ENCODE measurements at places on chromosomes 16 and 17. TPM values are rescaled to one million over a fixed set of nuclear protein-coding genes. Genes with fewer than 3 reads are reported as not detected.

- no peak overlapping the region for H3K4me3 ChIP-seq
- DNase-seq = no peak
- no peaks in the 10 kb centered on the region for H3K4me1 ChIP-seq
- no peaks in the 10 kb centered on the region for H3K27me3 ChIP-seq
- no peak overlapping the region for H3K27ac ChIP-seq
- H3K36me3 ChIP-seq = no peaks in the 10 kb centered on the region
Observed at GRCh38 chr17:58595194-58595792, 80.9 kb upstream of the MTMR4 start.

ITGB4 gene
- total RNA-seq = 1.4 TPM

GRCh38 chr16:964356-965035, 6.3 kb downstream of the LMF1 start:
- no peak for DNase-seq
- peaks cover 30% of the 10 kb centered on the region for H3K4me1 ChIP-seq
- peaks cover 33% of the 10 kb centered on the region for H3K36me3 ChIP-seq
- peaks cover 2% of the 10 kb centered on the region for H3K27me3 ChIP-seq

DNA sequence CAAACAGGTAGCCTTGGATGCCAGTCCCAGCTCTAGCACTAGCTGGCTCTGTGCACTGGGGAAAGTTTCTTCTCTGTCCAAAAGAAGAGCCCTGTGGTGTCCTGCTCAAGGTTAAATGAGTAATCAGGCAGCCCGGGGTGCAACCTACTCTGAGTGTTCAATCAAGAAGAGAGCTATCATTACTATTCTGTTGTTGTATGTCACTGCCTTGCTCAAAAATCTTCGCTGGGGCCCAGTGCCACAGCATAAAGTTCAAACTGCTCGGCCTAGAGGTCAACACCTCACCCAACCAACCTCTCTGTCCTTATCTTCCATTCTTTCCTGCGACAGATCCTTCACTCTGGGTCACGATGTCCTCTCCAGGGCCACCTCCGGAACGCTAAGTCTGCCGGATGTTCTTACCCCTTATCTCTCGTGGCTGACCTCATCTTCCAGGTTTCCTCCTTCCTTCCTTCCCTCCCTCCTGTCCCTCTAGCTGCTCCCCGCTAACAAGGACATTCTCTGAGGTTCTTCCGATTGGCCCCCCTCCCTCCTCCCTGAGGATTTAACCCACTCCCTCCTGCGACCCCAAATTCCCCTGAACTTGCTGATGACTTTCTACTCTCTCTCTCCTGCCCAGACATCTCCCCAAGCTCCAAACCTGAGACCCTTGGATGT, 4.4 kb downstream of the FDXR start:
- H3K4me3 ChIP-seq = no peak overlapping the region
- H3K4me1 ChIP-seq = peaks cover 30% of the 10 kb centered on the region
- H3K27ac ChIP-seq = peak overlapping the region; percentile 31
- no peaks in the 10 kb centered on the region for H3K36me3 ChIP-seq
- H3K27me3 ChIP-seq = peaks cover 14% of the 10 kb centered on the region
- DNase-seq = no peak

- no peak overlapping the region for H3K27ac ChIP-seq
- no peaks in the 10 kb centered on the region for H3K36me3 ChIP-seq
- no peak overlapping the region for H3K4me3 ChIP-seq
Observed at GRCh38 chr16:19108409-19109287, 5.1 kb upstream of the ITPRIPL2 start.

SEZ6L2 gene
- 9.3 TPM for total RNA-seq

DNA sequence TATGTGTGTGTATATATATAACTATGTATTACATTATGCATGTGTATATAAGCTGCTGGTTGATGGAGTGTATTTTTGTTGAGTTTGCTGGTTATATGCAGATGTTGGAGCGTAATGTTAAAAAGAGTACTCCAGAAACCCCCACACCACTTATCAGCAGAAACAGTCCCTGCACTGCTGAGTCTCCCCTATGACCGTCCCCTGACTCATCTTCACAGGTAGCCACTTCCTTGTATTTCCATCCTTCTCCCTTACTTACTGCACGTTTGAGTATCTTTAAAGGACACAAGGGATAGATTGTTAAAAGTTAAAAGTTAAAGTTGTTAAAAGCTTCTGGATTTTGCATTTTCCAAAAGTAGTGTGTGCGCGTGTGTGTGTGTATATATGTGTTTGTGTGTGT, 853.9 kb upstream of the EEF2KMT start:
- no peaks in the 10 kb centered on the region for H3K27me3 ChIP-seq
- no peaks in the 10 kb centered on the region for H3K4me1 ChIP-seq
- no peak for DNase-seq
- no peaks in the 10 kb centered on the region for H3K36me3 ChIP-seq
- no peak overlapping the region for H3K4me3 ChIP-seq
- no peak overlapping the region for H3K27ac ChIP-seq

DNA sequence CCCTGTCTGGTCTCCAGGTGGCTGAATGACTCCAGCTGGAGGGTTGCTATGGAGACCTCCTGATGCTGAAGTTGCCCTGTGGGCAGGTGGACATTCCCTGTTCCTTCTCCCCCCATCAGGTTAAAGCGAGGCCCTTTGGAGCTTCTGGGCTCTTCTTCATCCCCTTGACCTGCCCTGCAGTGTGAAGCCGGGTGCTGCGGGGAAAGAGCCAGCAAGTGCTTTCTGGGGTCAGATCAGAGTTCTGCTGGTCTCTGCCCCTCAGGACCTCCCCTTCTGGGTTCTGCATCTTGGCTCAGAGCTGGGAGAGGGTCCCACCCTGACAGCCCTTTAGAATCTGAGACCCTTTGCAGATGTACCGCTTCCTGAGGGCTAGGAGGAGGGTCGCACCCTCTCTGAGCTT, 25.1 kb downstream of the NKD1 start:
- H3K36me3 ChIP-seq = peaks cover 6% of the 10 kb centered on the region
- no peaks in the 10 kb centered on the region for H3K27me3 ChIP-seq
- no peak overlapping the region for H3K4me3 ChIP-seq
- peaks cover 28% of the 10 kb centered on the region for H3K4me1 ChIP-seq
- no peak overlapping the region for H3K27ac ChIP-seq

CIBAR2 gene
- not detected for total RNA-seq

DNA sequence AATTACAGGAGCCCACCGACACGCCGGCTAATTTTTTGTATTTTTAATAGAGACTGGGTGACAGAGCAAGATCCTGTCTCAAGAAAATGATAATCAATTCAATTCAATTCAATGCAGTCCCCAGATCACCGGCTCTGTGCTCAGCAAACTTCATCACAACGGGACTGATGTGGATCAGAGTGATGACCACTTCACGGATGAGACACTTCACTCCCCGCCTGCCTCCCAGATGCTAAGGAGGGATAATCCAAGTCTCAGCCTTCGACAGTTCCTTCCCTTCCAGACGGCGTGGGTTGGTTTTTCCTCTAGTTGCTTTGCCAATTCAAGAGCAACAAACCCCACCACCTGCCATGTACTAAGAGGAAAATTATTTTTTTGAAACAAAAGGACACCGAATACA, 93.8 kb downstream of the ZDHHC7 start:
- H3K4me3 ChIP-seq = no peak overlapping the region
- no peaks in the 10 kb centered on the region for H3K27me3 ChIP-seq
- no peak for DNase-seq
- H3K27ac ChIP-seq = no peak overlapping the region

SRCIN1 gene
- total RNA-seq = 8.4 TPM

RNF112 gene
- total RNA-seq = 1.2 TPM

- no peaks in the 10 kb centered on the region for H3K4me1 ChIP-seq
- H3K27ac ChIP-seq = no peak overlapping the region
- H3K27me3 ChIP-seq = peaks cover 10% of the 10 kb centered on the region
- H3K36me3 ChIP-seq = peaks cover 10% of the 10 kb centered on the region
Observed at GRCh38 chr17:66885417-66885816, 50.5 kb downstream of the CACNG5 start.

DNA sequence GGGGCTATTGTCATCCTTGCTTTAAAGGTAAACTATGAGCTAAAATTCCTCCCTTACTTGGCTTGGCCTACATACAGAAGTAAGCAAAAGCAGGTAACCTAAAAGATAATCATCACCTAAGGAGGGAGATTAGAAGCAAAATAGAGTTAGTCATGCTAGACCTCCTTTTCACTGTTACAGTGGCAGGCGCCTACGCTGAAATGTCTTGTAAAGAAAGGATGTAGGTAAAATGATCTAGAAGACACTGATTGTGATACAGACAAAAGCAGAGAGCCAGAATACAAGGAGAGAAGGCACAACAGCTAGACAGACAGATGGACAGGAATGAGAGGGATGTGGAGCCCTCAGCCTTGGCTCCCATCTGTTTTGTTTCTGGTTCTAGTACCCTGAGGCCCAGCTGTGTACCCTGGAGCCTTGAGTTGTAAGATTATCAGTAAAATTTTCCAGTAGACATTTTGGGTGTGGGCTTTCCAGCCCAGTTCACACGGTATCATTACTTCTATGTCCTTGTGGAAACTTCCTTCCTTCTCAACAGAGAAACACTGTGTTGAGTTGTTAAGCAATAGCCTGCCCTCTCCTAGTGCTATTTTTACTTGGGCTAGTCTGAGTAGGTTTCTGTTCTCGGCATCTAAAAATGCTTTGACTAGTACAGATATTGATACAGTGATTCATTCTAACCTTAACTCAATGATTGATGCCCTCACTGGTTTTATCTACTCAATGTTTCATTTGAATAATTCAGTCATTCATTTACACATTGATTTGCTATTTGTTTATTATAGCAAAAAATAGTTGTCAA, 7.7 kb upstream of the C16orf78 start:
- no peaks in the 10 kb centered on the region for H3K4me1 ChIP-seq
- DNase-seq = no peak
- no peak overlapping the region for H3K4me3 ChIP-seq
- H3K36me3 ChIP-seq = no peaks in the 10 kb centered on the region
- H3K27me3 ChIP-seq = peaks cover 29% of the 10 kb centered on the region

DNA sequence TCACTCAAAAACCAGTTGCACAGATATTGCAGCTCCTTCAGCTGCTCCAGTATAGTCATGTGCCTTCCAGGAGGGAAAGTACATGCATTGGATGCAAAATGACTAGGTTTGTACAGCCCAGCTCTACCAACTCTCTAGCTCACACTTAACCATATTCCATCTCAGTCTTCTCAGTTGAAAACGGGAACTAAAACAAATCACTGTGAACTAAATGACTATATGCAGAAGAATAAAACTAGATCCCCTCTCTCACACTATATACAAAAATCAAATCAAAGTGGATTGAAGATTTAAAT, 24.9 kb downstream of the DCUN1D3 start:
- DNase-seq = no peak
- H3K27me3 ChIP-seq = no peaks in the 10 kb centered on the region
- H3K27ac ChIP-seq = no peak overlapping the region
- H3K36me3 ChIP-seq = no peaks in the 10 kb centered on the region

DNA sequence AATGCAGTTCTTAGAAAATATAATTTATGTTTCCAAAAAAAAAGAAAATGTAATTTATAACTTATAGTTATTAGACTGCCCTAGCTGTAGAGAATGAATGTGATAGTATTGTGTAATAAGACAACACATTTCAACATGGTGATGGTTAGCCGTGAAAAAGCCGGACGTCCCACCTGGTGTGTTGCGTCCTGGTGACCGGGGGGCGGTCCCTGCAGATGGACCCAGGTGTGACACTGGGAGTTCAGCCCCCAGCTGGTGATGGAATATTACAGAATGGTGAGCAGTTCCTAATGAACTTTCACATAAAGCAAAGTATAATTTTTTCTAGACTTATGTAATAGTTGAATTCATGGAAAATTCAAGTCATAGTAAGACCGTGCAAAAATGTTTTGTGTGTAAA, 132.8 kb downstream of the LAT start:
- H3K4me3 ChIP-seq = no peak overlapping the region
- H3K4me1 ChIP-seq = peaks cover 7% of the 10 kb centered on the region
- DNase-seq = no peak

GRCh38 chr17:80260069-80260535, 550 bp upstream of the RNF213 start:
- H3K36me3 ChIP-seq = no peaks in the 10 kb centered on the region
- H3K27me3 ChIP-seq = peaks cover 8% of the 10 kb centered on the region
- DNase-seq = peak; percentile 55
- H3K4me1 ChIP-seq = peaks cover 32% of the 10 kb centered on the region
